ENCODE measurements at places on chromosomes 5 and 9.

- DNase-seq, result no peak
These were observed 274.3 kb upstream of the TRPC7 start for GRCh38 chr5:136639616-136640015.

DNA sequence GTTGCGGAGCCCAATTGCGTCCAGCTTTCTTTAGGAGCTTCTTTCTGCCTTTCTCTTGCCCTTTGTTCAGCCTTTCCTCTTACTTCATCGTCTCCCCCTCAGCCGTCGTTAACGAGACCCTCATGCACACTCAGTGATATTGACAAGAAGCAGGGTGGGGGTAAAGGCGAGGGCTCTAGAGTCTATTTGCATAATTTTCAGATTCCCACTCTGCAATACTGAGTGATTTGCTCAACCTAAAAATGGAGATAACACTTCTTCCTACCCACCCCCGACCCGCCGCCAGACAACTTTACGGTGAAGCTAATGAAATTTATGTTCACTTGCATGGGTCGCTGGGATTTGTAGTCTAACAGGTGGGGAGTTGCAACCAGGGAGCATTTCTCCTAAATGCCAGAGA lies 1.3 kb upstream of the TBC1D2 start:
- DNase-seq, result no peak

DNA sequence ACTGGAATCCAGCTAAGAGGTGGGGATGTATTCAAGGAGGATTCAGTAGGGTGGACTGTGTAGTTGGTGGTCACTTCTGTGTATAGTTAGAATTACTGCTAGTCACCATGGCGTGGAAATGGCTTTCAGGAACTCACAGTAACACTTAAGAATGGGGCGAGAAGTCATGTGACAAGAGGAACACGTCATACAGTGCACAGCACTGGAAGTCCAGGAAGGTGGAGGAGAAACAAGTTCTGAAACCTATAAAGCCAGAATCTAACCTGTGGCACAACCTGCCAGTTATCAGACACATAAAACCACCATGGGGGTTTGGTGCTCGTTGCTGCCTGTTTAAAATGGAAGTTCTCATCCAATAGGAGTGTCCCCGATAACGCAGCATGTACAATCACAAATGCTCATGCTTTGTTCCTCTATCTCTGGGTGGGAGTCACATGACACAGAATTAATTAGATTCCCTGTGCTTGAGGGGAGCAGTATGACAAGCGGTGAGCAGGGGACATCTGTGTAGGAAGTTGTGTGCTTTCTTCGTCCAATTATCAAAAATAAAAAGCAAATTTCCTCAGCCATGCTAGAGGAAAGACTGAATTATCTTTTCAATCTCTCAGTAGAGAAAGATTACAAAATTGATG lies 193.0 kb downstream of the SPOCK1 start:
- DNase-seq, result no peak

GRCh38 chr5:20683241-20683940 lies 695.4 kb upstream of the CDH18 start:
- DNase-seq, result no peak

DNA sequence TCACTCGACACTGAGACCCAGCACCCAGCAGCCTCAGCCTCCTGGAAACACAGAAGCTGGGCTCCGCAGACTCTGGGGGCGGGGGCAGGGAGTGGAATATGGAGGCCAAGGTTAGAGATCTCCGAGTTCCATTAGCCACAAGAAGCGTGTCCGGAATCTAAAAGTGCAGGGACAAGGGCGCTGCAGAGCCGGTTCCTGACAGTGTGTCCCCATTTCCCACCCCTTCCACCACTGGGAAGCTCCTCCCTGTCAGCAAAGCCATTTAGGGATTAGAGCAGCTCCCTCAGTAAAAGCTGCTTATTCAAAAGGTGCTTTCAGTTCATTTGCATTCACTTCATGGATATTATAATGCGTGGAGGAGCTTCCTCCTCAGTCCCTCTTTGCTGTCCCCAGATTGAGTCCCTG lies 74.1 kb upstream of the HSPA9 start:
- DNase-seq, result no peak

DNA sequence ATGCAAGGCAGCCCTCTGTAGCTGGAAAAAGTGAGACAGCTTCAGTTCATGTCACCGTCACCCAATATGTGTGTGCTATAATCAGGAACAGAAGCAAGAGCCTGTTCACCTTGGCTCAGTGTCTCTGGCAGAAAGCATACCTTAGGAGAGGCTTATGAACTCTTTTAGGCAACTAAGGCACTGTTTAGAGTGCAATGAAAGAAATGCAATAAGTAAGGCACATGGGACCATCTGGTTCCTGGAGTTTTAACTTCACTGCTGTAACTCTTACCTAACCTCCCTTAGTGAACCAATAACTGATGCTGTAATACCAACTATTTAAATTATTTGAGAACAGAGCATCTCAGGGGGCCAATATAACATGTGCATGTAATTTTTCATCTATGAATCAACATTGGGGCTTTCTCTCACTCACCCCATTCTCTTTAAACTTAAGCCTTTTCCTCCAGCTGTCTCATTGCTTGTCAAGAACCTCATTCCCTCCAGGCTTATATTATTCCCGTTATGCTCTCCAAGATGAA lies 32.4 kb downstream of the C9 start:
- DNase-seq, result no peak

GRCh38 chr5:107712359-107712870 lies 41.7 kb upstream of the EFNA5 start:
- DNase-seq, result no peak

GRCh38 chr5:77449981-77450380 lies 42.1 kb downstream of the WDR41 start:
- DNase-seq, result no peak

DNA sequence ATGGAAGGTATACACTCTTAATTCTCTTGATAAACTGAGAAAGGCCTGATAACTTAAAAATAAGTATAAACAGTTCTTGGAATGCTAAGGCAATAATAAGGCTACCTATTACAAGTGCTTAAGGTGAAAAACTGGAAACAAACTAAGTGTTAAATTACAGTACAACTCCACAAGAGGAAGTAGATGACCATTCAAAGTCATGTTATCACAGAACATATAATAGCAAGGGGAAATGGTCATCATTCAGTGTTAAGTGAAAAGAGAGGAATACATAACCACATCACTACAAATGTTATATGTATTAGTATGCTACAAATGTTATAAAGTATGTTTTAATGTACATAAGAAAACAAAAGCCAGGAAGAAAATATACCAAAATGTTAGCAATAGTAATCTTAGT lies 135.9 kb downstream of the CCDC192 start:
- DNase-seq, result no peak

DNA sequence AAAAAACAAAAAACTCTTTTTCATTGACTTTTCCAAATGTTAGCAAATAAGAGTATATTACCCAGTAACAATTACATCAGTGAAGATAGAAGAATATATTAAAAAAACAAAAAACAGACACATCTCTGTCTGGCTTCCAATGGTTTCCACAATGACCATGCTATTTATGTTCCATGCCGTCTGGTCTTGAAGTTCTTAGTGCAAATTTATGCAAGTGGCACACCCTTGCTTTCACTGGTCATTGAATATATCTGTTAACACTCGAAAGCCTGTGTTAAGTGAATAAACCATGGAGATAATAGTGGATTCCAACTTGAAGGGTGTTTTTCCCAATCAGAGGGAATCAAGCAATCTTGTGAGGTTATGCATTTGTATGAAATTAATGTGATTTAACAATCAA lies 291.9 kb downstream of the KCTD16 start:
- DNase-seq, result no peak

DNA sequence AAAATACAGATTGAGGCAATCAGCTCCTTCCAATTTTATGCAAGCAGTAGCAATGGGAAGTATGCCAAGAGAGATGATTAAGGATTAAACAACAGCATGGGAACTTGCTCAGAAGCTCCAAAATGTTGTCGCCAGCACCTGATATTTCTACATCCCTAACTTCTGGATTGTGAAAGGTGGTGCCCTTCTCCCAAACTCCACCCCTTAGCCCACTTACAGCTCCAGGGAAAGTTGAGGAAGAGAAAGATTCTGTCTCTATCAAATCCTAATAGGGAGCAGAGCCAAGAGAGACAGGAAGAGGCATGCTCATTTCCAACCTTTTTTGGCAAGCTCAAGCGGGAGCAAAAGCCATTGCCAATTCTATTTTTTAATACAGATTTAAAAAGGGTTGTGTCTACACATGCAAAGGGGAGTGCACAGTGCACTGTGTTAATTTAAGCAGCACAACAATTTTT lies 92.4 kb upstream of the NR3C1 start:
- no peak for DNase-seq

- no peak for DNase-seq
These were observed 732 bp downstream of the PBX3 start for GRCh38 chr9:125747765-125748445.

DNA sequence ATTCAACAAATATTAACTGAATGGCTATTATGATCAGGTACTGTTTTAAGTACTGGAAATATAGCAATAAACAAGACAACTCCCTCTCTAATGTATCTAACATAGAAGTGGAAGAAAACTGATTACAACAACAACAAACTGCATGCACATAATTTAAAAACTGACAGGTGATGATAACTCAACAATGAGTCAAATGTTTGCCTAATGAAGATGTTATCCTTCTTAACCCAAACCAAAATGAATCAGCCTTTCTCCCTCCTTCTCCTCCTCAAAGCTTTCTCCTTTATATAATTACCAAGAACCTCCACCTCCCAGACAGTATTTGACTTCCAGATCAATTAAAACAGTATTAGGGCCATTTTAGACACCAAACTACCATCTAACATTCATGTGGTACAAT lies 49.3 kb downstream of the RICTOR start:
- DNase-seq, result no peak

GRCh38 chr9:105117234-105117633 lies 127.2 kb upstream of the SLC44A1 start:
- DNase-seq, result no peak

- no peak for DNase-seq
These were observed 100.5 kb upstream of the CCDC152 start for GRCh38 chr5:42655982-42656650.

GRCh38 chr9:126822278-126822677 lies 17.4 kb downstream of the ZBTB43 start:
- no peak for DNase-seq

- DNase-seq, result peak; percentile 47
These were observed 1.7 kb upstream of the SLIT3 start for GRCh38 chr5:169302491-169303118.

DNA sequence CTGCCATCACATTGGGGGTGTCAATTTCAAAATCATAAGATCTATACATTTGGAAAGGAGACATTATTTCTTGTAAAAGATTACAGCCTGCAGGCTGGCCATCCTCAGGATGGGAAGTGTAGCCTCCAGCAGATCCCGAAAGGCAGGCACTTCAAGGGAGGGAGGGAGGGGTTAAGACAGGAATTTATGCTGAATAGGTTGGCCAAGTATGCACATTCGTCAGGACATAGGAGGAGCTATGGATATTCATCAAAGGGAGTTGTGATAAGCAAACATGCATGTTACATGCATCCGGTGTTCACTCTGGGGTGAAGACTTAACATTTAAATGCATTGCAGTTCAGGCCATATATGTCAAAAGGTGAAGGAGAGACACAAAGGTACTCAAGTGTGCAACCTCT lies 119.4 kb downstream of the CEP120 start:
- DNase-seq, result no peak

DNA sequence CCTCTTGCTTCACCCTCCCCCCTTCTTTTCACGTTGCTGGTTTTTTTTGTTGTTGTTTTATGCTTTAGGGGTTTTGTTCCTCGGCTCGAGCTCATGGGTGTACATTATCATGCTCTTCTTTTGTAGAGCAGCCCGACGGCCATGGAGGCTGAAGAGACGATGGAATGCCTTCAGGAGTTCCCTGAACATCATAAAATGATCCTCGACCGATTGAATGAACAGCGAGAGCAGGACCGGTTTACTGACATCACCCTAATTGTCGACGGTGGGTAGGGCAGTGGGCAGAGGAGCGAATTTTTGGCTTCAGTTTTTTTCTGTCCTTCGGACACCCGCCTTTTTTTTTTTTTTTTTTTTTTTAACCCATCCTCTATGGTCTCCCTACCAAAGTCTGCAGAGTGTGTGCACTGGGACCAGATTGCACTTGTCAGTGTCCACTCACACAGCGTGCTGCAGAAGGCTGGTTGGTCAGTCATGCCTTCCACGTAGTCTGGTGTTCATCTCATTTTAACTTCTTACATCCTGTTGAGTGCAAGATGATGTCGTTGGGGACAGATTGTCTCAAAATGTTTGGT lies 1.3 kb downstream of the ZNF131 start:
- no peak for DNase-seq

DNA sequence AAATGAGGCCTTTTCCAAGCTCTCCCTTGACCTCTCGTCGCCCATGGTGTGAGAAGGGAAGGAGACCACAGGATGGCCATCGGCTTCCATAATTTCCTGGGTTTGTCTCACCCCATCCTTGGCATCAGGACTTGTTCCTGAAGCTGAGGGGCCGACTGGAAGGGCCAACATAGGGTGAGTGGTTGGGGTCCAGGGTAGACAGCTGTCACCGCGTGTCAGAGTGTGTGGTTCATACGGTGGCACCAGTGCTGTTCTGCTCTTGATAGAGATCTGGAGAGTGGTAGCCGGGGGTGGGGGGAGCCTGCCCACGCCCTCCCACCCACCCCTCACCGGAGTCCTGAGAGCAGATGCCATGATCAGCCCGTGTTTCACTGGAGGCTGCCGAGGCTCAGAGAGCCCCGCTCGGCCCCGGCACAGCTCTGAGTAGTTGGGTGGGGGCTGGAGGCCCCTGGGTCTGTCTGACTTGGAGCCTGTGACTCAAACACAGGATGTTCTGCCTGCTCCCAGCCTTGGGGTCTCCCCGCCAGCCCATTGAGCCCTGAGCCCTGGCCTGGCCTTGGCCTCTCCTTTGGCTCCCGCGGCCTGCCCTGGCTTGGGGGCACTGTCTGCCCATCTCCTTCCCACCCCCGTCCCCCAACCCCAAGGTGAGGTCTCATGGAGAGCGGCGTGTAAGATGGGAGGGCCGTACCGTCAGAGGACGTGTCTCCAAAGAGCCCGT lies 53.1 kb upstream of the IER5L start:
- no peak for DNase-seq

DNA sequence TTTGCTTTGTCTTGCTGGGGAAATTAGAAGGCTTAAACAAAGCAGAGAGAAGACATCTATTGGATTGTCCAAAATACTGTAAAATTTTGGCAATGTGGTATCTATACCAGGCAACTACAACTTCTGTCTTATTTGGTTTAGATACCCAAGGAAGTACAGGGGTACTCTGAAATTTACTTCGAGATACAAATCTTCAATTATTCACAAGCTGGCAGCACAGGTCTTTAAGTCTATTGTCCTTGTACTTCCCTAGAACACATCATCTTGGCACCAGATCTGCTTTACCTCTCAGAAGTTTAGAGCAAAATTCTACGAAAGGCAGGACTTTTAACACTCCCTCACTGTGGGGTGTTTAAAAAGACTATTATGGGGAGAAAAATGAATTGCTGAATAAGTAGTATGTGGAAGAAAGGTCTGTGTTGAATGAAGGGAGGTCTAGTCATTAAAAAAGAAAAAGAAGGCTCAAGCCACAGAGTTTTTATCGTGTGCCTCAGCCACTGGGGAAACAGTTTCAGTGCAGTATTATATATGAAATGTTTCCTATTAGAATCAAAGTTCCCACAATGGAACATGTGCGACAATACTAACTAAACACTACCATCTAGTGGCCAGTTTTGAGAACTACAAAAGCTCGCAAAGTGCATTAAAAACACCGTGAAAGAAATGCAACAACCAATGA lies 93.7 kb downstream of the PDE4D start:
- DNase-seq, result peak; percentile 19
